ENCODE measurements at places on chromosomes 5 and 9.

- DNase-seq = no peak
These were observed 54.8 kb downstream of the PWWP2A start for GRCh38 chr5:160064417-160064810.

GRCh38 chr5:1511651-1512540 lies 11.9 kb downstream of the LPCAT1 start:
- no peak for DNase-seq

DNA sequence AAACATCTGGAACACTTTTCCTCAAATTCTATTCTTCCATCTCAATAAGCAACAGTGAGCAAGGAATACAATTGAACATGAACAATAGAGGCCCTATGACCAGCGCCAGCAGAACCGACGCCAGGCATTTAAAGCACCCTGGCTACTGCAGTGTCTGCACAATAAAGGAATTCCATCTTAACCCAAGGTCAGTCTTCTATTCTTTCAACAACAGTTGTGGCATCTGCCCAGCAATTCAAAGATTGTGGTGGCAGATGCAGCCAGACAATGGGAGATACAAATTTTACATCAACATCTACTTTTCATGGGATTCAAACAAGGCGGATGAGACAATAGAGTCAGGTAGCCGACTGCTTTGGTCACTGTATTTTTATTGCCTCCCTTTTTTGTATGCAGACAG lies 65.9 kb downstream of the ELL2 start:
- no peak for DNase-seq

DNA sequence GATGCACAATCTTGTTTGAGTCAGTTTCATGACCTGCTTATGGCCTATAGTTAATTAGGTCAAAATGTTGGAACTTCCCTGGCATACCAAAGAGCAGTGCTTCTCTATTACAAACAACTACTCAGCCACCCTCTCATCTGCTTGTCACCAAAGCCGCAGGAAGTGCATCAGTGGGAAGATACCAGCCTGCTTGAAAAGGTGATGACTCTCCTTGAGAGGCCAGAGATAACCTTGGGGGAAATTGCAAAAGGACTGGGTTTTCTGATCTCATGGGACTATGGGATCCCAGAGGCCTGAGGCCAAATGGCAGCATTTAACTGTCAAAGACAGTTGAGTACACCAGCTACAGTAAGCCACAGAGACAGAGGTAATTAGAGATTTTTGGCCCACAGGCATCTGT lies 69.9 kb downstream of the C9orf57 start:
- no peak for DNase-seq

DNA sequence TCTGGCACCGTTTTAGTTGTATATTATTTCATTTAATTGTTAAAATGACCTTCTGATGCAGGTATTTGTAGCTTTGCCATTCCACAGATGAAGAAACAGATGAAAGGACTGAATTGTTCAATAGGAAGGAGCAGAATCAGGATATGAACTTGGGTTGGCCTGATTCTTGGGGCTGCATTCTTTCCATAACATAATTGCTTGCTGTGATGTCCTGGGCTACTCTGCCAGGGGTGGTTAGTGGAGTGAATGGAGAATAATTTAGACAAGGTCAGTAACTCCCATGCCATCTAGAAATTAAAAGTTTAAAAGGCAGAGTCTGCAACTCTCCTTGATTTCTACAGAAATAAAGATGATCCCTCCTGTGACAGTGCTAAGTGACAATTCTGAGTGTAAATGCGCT lies 15.9 kb downstream of the TLR4 start:
- DNase-seq = no peak

DNA sequence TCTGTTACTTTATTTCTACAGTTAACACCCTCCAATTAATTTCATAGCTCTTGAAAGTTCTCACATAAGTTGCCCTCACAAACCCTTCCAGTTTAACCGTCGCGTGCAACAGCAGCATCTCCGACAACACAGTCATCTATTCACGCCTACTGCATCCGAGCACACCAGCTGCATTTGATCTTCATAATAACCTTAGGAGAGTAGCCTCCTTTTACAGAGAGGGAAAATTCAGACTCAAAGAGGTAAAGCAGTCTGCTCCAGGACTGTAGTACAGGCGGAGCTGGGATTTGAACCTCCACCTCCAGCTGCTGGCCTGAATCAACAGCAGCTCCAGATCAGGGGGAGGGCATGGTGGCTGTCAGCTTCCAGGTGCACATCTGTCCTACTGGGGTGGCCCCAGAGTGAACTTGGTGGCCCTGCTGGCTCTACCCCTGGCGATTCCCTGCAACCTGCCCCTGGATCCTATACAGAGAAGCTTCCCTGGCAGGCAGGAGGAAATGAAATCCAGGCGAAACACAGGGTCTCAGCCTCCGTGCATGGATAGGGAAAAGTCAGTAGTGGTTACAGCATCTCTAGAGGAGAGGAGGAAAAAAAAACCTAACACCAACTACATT lies 71.6 kb upstream of the UNC5A start:
- DNase-seq = no peak

DNA sequence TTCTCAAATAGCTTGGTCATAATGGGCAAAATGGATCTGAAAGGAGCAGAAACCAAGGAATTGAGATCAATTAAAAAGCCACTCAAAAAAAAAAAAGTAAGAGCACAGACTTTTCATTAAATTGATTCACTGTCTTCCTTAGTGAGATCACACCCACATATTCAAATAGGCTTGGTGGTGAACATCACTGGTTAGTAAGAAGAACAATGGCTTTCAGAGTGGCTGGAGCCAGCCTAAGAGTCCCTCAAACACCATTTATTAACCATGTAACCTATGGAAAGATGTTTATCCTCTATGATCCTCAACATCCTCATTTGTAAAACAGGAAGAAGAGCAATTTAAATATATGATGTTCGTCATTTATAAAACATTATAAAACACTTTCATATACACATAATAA lies 12.4 kb downstream of the CCDC112 start:
- no peak for DNase-seq

DNA sequence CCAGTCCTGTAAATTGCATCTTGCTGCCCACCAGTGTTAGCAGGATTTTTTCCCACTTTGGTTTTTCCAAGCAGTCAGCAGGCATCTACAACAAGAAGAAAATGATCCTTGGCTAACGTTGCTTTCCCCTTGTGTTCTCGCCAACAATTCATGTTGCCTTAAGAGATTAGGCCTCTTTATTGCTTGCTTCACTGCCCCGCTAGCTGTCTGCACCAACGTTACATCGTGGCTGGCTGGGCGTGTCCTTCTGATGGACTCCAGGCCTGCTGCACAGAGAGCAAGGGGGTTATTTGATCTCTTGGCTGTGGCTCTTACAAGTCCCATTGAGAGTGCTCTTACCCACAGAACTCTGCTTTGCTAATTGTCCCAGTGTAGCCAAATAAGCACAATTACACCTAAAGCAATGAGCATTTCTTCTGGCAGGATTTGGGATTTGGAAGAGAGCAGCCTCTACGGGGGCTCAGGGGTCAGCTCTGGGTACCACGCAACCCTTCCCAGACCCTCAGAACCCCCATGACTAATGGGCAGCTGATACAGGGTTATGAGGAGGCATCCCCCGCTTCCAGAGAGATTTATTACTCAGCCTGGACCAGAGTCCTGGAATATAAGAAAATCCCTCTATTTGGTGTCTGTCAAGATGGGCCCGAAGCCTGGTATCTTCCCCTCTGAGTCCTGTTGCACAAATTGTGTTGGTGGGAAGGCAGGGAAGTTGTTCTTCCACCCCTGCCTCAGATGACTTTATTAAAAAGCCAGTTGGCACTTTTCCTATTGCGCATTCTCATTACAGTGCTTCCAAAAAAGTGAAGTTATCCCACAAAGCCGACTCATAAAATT lies 17.6 kb downstream of the DCANP1 start:
- no peak for DNase-seq

GRCh38 chr9:124105266-124105665 lies 93.7 kb downstream of the LHX2 start:
- no peak for DNase-seq

GRCh38 chr9:1456301-1457024 lies 406.3 kb downstream of the DMRT2 start:
- no peak for DNase-seq

DNA sequence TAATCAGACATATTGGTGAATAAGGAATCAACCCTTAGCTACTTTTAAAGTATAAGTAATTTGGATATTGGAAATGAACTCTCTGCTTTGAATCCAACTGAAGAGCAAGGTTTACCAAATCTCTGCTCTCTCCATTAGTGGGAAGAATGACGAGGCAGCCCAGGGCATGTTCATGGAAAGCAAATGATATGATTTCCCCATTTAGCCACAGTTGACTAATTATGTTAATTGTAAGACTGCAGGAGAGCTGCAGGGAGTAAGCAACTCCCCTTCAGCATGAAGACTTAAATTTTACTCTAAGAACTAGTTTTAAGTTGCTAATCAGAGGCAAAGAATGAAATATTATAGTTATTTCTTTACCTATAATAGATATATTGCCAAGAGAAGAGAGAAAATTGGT lies 194.3 kb upstream of the CD180 start:
- DNase-seq = no peak

All from stimulated activated CD8-positive, alpha-beta memory T cell treated with anti-CD3 and anti-CD28 coated beads, Interleukin-4, amount 100 ng/mL, for 1 hour (primary cell).